ENCODE measurements at places on chromosomes 5 and 9.

DNA sequence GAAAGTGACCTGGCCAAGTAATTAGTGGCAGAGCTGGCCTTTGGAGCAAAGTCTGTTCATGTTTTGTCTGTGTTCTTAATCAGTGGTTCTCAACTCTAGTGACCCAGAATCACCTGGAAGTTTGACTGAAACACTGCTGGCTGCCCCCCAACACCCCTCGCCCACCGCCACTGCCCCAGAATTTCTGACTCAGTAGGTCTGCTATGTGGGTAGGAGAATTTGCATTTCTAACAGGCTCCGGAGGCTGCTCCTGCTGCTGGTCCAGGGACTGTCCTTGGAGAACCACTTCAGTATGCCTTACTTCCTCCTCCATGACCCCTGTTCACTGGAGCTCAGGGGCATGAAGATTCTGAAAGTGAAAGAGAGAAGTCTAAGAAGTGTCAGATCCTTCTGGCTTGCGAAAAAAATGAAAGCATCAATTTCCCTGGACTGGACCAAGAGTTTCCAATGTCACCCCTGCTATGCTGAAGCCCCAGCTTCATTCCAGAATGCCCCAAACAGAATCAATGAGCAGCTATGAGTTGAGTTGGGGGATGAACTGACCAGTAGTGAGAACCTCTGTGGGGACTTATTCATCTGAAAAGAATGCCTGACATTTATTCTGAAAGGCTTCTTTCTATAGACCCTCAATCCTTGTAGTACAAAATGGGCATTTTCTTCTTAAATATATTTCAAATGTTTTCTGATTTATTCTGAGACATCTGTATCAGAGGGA lies 20.8 kb upstream of the COL15A1 start:
- no peak for DNase-seq

DNA sequence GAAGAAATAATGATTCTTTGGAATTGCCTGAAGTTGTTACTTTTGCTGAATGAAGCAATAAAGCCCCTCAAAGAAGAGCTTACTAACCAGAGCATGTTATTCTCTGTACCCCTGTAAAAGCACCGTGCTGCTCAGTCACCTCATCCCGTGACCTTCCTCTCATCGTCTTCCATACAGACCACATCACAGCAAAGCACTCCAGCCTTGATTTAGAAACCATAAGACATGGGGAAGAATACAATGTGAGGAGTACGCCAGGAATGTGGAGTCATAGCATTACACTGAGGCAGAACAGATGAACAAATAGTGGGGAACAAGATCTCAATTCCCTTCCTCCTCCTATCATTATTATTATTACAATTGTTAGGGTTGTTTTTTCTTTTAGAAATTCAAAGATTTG lies 49.1 kb downstream of the ERAP1 start:
- no peak for DNase-seq

DNA sequence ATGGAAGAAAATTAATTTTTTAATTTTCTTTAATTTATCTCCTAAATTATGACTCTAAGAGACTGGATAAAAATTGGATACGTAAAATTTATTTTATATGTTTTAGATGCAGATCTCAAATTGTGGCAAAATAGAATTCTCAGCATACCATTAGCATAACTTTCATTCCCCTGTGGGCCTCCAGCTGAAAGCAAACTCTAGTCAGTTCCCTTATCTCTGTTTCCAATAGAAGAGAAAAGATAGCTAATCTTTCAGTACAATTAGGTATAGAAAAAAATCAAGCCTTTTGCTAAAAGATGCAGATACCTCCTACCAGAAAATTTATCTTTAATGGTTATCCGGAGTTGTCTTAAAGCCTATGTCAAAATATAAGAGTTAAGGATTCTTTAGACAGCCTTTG lies 1530.6 kb downstream of the EFNA5 start:
- no peak for DNase-seq

- no peak for DNase-seq
Observed at GRCh38 chr5:40587376-40587775, 92.3 kb upstream of the PTGER4 start.

DNA sequence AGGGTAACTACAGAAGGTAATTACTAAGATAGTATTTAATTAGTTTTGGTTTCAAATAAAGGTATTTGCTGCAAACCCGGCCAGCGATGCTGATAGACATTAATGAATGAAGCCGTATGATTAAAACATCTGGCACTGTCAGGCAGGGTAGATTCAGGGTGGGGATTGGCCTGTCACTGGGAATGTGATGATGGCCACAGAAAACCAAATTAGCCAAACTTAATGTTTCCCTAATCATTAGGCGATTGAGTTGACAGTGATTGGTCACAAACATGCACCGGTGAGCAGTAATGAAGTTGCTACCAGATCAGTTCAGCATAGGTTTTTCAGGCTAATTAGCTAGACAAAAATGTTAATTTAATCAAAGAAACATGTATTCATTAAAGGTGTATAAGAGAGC lies 107.5 kb downstream of the SGCD start:
- DNase-seq: no peak

DNA sequence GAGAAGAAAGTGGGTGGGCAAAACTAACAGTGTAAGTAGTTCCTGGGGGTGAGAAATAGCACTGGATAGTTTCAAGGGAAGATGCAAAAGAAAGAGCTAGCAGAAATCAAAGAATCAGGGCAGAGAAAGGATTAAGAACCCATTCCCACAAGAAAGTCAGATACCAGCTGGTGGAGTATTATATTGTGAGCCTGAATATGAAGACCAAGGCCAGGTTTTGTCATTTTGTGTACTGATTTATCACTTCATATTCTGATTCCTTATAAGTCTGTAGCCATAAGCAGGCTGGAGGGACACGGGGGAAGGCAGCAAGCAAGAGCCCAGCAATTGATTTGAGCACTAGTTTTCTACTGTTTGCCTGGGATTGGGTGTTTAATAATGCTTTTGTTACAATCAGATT lies 80.2 kb downstream of the FREM1 start:
- DNase-seq: no peak

GRCh38 chr9:128361986-128362646 lies 9.1 kb upstream of the URM1 start:
- no peak for DNase-seq

DNA sequence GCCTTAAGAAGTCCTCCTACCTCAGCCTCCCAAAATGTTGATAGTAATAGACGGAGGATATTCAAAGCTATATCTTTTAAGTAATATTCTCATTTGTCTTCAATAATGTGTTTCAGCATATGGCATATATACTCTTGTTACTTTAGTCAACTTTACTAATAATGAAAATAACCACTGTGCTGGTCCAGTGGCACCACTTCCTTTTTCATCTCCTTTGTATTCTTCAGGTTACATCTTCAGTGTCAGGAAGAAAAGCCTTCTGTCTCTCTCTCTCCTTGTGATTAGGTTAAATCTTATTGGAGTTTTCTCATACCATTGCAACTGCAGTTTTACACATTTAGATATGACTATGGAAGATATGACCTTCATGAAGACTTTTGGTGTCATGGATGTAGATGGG lies 31.3 kb downstream of the PARP8 start:
- DNase-seq: no peak

GRCh38 chr5:87403899-87404298 lies 8.8 kb downstream of the CCNH start:
- DNase-seq: no peak

GRCh38 chr5:133760532-133760931 lies 148.2 kb upstream of the FSTL4 start:
- no peak for DNase-seq

- no peak for DNase-seq
Observed at GRCh38 chr9:111094433-111094924, 56.2 kb upstream of the LPAR1 start.

GRCh38 chr9:20043035-20043434 lies 254.2 kb upstream of the SLC24A2 start:
- DNase-seq: no peak

DNA sequence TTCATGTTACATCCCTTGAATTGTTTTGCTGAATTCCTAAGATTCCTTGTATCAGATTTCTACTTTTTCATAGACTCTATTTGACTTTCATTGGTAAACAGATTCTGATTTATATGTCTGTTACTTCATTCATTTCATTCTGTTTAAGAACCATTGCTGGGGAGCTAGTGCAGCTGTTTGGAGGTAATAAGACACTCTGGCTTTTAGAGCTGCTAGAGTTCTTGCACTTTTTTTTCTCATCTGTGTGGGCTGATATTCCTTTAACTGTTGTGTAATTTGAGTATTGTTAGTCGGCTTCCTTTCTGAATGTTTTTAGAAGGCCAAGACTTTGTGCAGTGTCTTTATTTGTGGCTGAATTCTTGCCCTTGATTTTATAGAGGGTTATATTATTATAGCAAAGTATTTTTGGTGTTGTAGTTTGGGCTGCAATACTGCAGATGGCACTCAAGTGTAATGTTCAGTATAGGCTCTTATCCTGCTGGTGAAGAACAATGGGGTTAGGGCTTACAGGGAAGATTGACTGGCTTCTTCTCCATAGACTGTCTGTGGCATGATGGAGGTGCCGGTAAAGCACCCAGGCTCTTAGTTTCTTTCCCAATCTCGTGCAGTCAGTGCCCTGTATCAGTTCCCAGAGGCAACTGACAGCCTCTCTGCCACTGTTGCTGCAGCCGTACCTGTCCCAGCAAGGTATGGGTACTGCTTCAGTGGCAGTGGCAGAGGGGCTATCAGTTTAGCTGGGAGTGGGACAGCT lies 162.2 kb downstream of the OXCT1 start:
- DNase-seq: no peak

GRCh38 chr5:31362529-31362900 lies 169.0 kb downstream of the CDH6 start:
- no peak for DNase-seq

DNA sequence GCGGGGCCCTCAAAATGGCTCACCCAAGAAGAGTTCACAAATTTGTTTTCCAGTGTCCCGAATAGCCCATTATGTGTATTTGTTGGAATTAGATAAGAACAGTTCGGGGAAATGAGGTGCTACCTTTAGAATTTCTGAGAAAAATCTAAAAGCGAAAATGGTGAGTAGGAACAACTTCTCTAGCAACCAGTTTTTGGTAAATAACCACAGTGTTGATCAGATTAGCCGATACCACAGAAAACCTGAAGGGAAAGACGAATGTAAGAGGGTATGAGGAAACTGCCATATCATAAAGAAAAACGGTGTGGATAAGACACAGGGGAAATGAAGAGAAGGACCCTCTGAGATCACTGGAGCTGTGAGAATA lies 31.0 kb downstream of the ADAM19 start:
- DNase-seq: no peak

DNA sequence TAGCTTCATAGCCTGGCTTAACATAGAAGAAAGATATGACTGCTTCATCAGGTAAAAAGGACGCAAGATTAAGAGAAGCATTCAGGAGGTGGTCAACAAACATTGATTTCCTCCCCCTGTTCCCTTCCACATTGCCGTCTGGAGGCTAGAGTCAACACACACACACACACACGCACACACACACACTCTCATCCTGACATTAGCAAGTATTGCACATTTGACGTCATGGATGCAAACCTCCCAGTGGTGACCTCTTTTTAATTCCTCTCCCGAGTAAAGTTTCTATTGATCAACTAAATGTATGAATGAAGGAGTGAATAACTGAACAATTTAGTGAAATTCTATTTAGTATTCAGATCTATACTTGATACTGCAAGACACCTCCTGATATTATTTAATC lies 332.8 kb downstream of the ELAVL2 start:
- no peak for DNase-seq

- DNase-seq: no peak
Observed at GRCh38 chr5:54616031-54616430, 98.5 kb downstream of the SNX18 start.

DNA sequence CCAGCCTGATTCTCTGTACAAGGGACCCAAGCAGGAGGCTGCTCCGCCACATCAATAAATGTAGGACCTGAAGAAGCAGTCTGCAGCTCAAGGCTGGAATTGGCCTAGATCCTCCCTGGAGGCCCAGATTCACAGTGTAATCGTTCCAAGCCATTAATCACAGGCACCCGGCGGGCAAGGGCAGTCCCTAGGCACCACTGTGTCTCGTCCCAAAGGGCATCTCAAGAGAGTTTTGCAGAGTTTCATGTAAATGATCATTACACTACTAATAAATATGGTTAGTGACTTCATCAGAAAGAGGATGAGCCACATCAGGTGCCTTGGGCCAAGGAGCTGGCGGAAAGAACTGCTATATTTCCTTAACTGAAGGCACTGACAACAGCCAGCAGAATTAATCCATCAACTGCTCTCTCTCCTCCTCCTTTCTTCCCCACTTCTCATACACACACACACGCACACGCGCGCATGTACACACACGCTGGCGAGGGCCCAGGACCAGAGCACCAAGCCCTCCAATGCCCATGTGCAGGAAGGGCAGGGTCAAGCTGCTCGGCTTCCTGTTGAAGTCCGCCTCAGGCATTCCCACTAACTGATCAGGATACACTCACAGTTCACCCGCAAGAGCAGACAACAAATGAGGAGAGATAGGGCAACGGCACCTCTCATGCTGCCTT lies 33.9 kb downstream of the GNAQ start:
- DNase-seq: no peak

DNA sequence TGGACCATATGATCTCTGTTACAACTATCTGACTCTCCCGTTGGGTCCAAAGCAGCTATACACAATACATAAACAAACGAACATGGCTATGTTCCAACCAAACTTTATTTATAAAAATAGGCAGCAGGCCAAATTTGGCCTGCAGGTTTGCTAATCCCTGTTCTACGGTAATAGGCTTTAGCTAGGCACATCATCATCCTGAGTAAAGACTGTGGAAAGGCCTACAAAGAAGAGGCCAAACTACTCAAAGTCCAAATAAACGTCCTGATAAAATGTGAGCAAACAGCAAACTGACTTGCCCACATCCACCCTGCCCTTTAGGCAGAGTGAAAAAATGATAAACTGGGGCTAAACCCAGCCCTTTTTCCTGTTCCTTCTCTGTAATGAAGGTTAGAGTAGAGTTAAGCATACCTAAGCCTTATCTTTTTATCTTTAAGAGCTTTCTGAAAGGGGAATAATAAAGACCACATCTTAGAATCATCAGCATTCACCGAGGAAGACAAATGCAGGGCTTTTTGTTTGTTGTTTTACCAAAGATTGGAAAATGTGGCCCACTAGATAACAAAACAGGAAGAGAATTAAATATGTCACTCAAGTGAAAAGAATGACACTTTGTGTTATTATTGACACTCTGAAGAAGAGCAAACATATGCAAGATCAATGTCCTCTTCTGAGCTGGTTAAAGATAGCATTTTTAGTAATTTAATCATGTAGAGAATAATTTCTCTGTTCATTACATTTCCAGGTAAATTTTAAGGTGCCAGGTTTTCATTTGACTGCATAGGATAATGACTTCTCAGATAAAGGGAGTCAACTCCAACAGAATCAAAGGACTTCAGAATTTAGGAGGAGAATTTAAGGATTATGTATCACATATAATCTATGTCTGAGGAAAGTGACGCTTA lies 160.0 kb upstream of the GNA14 start:
- no peak for DNase-seq

GRCh38 chr9:99003308-99003707 lies 59.6 kb downstream of the COL15A1 start:
- DNase-seq: no peak

GRCh38 chr9:114522286-114522685 lies 17.0 kb upstream of the WHRN start:
- no peak for DNase-seq

GRCh38 chr5:173554038-173554955 lies 62.2 kb downstream of the BOD1 start:
- no peak for DNase-seq
